Sigmoid colon (tissue), 7 donors: ENCODE measurements at places on chromosomes 3 and 15.

DNA sequence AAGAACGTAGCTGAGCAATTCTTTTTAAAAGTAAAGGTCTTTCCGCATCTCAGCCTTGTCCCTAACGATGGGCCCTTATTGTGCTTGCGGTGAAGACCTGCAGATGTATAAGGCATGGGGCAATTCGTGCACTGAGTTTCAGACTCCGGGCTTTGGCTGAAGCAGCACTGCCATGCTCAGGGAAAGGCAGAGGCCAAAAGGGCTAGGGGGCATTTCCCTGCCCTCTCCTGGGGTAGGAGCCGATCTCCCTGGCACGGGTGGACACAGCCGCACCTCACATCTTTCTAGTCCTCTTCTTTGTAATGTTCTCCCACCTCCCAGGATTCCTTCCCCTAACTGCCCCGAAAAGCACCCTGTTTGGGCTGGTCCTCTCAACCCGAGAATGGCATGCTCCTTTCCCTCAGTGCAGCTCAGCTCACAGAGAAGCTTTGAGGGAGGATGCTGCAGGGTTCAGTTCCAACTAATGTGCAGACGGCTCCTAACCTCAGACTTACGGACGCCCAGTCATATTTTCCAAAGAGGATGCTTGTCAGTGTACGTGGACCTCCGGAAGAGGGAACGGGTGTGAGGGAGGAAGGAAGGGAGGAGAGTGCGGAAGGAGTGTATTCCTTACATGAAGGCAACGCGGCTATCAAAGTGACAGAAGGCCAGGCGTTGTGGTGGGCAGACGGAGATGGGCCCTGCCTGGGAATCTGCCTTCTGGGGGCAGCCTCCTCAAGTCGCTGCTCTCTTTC is 61.2 kb downstream of the SYNM start:
- DNase-seq = no peak

DNA sequence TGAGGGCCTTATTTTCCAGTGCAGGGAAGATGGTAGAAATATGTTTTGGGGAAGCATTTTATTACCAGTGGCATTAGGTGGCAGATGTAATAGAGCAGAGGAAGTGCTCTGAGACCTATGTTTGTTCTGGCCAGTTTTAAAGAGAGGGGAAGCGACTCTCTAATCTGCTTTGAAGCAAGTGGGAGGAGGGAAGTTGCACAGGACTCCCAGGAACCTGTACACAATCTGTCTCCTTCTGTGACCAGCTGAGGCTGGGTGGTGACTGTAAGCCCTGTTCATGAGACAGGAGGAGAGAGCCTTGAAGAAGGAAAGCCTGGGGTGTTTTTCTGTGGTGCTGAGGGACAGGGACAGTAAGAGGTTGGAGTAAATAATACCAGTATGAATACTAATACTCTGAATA is 60.5 kb downstream of the LPP start:
- DNase-seq = peak; percentile 71

GRCh38 chr15:63107895-63108546 is 13.6 kb upstream of the LACTB start:
- DNase-seq = no peak

GRCh38 chr3:111418391-111418790 is 123.6 kb upstream of the CD96 start:
- DNase-seq = no peak

DNA sequence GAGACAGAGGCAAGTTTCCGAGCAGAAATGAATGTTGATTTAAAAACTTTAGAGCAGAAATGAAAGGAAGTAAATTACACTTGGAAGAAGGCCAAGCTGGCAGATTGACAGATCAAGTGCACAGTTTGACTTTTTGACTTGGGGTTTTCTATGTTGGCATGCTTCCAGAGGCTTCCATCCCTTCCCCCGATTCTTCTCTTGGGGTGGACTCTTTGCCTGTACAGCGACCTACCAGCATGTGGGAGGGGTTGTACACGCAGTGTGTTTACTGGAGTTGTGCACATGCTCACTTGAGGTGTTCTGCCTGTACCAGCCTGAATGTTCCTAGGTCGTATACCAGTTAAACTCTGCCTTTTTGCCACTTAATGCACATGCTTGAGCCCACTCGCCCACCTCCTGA is 701.5 kb upstream of the GBE1 start:
- no peak for DNase-seq

- DNase-seq = no peak
These were observed 196.0 kb upstream of the TOPAZ1 start for GRCh38 chr3:44045476-44046275.

DNA sequence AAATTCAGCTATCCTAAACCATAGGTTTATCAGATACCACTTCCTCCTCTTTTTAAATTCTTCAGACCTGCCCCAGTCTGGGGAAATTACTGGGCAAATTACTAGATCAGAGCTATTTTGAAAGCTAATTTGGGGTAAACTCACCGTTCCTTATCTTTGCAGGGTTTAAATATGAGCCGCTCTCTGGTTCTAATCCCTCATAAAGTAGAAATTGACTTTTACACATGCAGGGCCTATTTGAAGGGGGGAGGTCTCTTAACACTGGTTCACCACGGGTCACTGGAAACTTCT is 11.0 kb upstream of the MEIS2 start:
- DNase-seq = no peak
